ENCODE measurements at places on chromosomes 2 and 18.

GRCh38 chr2:238101891-238102841 is 2.0 kb downstream of the ESPNL start:
- DNase-seq = no peak

DNA sequence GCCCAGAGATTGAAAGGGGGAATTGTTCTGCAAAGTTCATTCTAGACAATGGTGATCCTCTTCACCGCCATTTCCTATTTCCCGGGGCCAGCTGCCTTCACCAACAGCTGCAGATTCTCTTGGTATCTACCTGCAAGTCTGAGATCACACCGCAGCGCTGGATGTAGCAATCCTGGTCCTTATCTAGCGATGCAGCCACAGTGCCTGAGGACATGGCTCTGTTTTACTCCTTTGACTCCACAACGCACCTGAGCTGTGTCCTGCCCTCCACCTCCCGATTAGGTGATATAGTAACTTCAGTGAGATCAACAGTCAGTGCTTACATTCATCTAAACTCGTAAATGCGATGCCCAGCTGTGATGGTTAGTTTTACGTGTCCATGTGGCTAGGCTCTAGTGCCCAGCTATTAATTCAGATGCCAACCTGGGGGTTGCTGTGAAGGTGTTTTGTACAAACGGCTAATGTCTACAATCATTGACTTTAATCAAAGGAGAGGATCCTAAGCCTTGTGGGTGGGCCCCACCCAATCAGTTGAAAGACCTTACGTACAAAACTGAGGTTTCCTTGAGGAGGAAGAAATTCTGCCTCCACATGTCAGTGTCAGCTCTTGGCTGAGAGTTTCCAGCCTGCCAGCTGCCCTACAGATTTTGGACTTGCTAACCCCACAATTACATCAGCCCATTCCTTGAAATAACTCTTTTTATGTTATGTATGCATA is 189.8 kb downstream of the SH3BP4 start:
- no peak for DNase-seq

DNA sequence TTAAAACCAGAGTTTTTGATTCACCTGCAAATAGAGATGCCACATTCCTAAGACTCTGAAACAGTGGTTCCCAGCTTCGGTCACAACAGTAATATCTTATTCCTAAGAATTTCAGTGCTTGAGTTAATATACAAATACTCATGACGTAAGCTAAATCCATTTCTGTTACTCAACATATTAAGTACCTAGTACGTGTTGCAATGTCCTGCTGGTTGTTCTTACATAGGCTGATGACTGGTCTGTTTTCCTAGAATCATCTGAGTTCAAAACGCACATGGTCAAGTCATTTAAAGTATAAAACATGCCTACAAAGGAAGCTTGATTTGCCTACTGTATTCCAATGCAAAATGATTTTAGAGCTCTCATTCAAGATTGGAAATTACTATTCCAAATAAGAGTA is 7.2 kb downstream of the NCL start:
- DNase-seq = no peak

- DNase-seq = no peak
Measured at GRCh38 chr2:16262526-16263178, 322.3 kb downstream of the MYCN start.

GRCh38 chr2:216002101-216002678 is 11.2 kb downstream of the MREG start:
- no peak for DNase-seq

- DNase-seq = no peak
Measured at GRCh38 chr18:21386523-21387240, 144.7 kb downstream of the GREB1L start.

DNA sequence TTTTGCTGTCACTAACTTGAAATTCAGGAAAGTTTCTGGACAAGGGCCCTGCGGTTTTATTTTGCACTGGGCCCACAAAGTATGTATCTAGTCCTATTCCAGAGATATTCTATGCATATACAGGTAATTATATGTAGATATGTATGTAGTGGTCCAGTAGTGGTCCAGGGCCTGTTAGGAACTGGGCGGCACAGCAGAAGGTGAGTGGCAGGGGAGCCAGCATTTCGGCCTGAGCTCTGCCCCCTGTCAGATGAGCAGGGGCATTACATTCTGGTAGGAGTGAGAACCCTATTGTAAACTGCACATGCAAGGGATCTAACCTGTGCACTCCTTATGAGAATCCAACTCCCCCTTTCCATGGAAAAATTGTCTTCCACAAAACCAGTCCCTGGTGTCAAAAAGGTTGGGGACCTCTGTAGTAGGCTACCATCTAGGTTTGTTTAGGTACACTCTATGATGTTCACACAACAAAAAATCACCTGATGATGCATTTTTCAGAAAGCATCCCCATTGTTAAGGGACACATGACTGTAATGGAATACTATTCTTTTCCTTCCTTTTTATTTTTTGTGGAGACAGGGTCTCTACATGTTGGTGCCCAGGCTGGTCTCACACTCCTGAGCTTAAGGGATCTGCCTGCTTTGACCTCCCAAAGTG is 2.8 kb upstream of the PPP4R3B start:
- DNase-seq = no peak

DNA sequence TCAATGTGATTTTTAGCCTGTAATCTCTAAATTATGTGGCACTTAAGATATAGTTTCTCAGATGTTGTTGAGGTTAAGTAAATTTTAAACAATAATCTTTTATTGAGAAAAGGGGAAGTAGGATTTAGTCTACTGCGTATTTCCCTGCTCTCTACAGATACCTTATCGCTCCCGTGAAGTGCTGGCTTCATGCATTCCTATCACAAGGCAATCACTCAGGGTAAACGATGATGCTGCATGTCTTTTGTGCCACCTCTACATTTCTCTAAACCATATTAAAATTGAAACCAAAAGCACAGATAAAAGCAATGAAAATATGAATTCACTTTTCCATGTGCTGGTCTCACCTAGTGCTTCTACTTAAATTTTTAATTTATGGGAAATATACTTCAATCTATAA is 14.4 kb upstream of the RPE start:
- no peak for DNase-seq

DNA sequence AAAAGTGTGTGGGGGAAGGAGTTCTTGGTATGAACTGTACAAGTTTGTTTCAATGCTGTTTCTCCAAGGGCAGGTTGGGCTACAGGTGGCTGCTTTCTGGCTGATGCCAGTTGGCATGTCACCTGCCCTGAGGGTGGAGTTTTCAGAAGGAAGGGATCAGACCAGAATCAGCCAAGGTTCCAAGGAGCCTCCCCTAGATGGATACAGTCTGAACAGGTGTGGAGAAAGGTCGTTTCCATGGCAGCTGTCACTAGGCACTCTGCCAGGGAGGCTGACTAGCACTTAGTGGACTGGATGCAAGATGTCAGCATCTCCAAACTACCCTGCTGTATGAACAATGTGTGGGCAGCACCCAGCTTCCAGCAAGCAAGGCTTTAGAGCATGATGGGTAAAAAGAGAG is 444.4 kb upstream of the HNRNPA3 start:
- no peak for DNase-seq

- no peak for DNase-seq
Measured at GRCh38 chr2:109155553-109156451, 26.8 kb downstream of the SH3RF3 start.

GRCh38 chr2:65620524-65620923 is 188.1 kb upstream of the SPRED2 start:
- DNase-seq = no peak

- no peak for DNase-seq
Measured at GRCh38 chr18:70132999-70133398, 72.5 kb downstream of the RTTN start.

DNA sequence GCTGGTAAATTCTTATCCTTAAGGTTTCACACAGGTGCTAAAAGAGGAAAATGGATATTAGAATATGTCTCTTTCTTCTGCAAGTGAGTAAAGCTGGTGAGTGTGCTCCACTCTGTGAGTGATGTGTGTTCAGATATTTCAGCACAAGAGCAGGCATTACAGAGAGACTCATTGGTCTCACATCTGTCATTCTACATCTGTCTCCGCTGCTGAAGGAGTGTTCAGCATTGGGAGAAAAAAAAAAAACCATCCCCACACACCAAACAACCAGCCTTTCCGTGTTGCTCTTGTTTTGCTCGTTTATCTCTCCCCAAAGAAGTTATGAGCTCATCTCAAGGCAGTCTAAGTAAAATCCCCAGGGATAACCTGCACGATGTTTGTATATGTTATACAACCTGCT is 283.9 kb upstream of the SPHKAP start:
- DNase-seq = no peak

DNA sequence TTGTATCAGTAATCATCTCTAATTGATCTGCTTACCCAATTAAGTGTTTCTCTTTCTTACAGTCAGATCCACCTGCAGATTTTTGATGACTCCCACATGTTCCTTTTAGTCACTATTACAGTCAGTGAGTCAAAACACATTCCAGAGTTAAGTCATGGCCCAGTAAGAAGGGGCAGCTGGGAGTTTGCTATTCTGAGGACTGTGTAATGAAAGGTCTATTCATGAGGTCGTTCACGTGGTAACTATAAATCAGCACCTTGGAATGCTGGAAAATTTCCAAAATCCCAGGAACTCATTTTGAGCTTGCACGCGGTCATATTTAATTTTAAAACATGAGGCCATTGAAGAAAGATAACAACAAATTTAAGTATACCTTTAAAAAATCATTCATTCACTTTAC is 252.5 kb downstream of the XIRP2 start:
- DNase-seq = no peak

DNA sequence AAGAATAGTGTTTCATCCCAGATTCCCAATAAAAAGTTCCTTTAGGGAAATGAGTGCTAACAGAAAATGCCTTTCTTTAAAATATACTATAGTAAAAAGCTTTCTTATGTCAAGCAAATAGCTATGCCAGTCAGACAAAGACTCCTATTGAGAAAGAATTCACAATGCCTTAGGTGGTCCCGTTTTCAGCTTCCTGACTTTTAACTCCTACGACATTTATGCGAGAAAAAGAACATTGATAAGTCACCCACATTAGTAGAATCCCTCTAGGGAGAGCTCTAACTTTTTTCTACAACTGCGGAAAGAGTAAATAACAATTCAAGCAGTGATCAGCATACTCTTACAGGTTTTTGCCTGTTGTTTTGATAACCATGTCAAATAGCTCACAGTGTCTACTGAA is 750.8 kb upstream of the ACVR2A start:
- DNase-seq = no peak

DNA sequence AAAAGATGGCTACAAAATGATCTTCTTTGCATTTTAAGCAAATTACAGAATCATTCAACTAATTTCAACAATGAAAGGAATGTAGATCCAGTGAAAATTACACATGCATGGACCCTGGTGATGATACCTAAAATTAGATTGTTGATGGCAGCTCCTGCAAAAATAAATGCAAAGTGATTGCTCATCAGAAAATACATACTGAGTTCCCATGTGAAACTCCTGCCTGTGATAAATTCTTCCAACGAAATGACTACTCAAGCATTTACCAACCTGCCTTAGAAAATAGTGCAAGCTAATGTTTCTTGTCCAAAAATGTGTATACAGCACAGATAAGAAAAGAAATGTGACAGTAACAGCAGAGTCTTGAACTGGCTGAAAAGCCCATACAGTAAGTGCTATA is 300.0 kb upstream of the REV1 start:
- DNase-seq = no peak

DNA sequence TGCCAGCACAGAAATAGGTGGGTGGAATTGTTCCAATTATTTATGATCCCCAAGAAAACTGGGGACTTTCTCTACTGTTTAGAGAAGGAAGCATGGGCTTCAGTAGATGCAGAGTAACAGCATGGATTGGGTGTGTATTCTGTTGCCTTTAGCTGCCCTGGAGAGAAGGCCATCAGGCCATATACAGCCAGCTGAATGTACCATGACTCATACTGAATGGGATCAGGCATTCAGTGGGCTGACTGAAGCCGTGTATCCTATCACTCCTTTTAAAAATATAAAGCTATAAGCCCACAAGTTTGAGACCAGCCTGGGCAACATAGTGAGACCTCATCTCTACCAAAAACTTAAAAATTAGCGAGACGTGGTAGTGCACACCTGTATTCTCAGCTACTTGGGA is 16.7 kb upstream of the PLEKHM3 start:
- no peak for DNase-seq

DNA sequence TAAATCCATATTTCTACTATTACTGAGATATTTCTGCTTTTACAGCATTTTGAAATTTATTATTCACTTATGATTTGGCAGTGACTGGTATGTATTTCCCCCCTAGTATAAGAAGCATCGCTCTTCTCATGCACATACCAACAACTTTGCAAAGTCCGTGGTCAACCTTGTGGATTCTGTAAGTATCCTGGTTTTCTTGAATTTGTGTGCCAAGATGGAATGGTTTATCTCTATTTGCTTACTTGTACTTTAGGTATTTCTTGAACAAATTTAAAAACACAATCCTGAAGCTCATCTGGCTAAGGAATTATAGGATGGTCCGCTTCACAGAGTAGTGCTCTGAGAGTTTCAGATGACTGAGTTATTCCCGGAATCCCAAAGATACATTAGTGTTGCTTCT is 85.0 kb upstream of the FAM237A start:
- DNase-seq = no peak

GRCh38 chr2:165950438-165950837 is 3.1 kb downstream of the TTC21B start:
- DNase-seq = no peak

DNA sequence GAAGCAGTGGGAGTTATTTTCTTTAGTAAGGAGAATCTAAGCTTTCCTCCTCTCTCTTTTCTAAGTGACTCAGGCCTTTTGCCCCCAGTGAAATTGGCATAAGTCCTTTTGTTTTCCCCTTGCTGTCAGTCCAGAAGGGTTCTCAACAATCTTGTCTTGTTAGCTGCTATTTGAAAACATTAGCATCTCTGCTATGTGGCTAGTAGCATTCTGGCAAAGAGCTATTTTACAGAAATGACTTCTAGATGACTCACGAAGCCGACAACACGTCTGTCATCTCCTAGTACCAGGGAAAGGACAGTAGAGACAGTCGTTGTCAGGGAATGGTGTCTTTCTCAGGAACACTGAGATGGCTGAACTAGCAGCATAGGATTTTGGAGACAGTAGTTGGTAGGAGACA is 14.7 kb downstream of the SMARCAL1 start:
- no peak for DNase-seq

- no peak for DNase-seq
Measured at GRCh38 chr2:112480530-112481049, 1.4 kb upstream of the TTL start.

- DNase-seq = no peak
Measured at GRCh38 chr2:194723446-194723845, 933.6 kb upstream of the SLC39A10 start.

DNA sequence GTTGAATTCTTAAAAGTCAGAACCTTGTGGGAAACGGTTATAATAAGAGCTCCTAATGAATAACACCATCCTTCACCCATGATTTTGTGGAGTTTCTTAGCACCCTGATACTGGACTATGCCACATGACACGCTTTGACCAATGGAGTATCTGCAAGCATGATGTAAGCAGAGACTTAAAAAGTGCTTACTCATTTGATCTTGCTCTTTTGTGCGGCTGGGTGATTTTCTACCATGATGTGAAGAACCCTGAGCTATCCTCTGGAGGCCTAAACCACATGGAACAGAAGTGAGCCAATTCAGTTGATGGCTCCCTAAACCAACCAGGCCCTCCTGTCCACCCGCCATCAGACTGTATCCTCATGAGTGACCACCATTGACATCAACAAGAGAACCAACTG is 70.9 kb downstream of the TCF4 start:
- no peak for DNase-seq

GRCh38 chr2:196277002-196277401 is 105.6 kb upstream of the STK17B start:
- no peak for DNase-seq
